ENCODE measurements at places on chromosomes 13 and 19. TPM values are rescaled to one million over a fixed set of nuclear protein-coding genes. Genes with fewer than 3 reads are reported as not detected.

Gene ISYNA1
- 52.7 TPM for total RNA-seq

DNA sequence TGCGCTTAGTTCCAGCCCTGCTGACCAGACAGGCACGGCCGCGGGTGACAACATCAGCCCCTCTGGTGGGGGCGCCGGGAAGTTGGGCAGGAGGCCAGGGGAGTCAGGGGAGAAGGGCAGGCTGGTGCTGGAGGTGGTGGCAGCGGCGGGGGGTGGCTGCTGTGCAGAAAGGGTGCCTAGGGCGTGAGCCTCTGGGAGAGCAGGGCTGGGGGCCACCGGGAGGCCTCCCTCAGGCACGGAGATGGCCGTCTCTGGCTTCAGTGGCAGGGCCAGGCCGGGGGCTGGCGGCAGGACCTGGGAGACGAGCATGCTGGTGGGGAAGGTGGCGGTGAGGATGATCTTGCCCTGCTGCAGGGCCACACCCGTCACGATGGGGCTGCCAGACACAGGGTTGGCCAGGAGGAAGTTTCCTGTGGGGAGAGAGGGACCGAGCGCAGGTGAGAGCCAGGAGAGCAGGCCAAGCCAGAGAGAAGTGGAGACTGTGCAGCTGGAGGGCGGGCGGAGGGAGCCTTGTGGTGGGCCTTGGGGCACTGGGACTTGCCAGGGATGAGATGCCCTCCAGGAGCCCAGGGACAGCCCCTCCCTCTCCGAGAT, 3.3 kb downstream of the SIX5 start:
- H3K27me3 ChIP-seq, result no peaks in the 10 kb centered on the region
- H3K4me3 ChIP-seq, result no peak overlapping the region
- H3K36me3 ChIP-seq, result no peaks in the 10 kb centered on the region
- peaks cover 47% of the 10 kb centered on the region for H3K4me1 ChIP-seq
- H3K27ac ChIP-seq, result peak overlapping the region; percentile 97
- peak; percentile 56 for DNase-seq

DNA sequence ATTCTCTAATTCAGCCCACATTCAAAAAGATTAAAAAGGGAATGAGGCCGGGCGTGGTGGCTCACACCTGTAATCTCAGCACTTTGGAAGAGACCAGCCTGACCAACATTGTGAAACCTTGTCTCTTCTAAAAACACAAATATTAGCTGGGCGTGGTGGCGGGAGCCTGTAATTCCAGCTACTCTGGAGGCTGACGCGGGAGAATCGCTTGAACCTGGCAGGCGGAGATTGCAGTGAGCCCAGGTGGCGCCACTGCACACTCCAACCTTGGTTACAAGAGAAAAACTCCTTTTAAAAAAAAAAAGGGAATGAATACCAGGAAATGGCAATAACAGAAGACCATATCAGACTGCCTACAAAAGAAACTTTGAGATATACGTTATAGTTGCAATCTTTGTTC, 1244.5 kb downstream of the PCDH9 start:
- H3K27ac ChIP-seq, result no peak overlapping the region
- no peaks in the 10 kb centered on the region for H3K36me3 ChIP-seq
- no peaks in the 10 kb centered on the region for H3K4me1 ChIP-seq
- H3K4me3 ChIP-seq, result no peak overlapping the region

DNA sequence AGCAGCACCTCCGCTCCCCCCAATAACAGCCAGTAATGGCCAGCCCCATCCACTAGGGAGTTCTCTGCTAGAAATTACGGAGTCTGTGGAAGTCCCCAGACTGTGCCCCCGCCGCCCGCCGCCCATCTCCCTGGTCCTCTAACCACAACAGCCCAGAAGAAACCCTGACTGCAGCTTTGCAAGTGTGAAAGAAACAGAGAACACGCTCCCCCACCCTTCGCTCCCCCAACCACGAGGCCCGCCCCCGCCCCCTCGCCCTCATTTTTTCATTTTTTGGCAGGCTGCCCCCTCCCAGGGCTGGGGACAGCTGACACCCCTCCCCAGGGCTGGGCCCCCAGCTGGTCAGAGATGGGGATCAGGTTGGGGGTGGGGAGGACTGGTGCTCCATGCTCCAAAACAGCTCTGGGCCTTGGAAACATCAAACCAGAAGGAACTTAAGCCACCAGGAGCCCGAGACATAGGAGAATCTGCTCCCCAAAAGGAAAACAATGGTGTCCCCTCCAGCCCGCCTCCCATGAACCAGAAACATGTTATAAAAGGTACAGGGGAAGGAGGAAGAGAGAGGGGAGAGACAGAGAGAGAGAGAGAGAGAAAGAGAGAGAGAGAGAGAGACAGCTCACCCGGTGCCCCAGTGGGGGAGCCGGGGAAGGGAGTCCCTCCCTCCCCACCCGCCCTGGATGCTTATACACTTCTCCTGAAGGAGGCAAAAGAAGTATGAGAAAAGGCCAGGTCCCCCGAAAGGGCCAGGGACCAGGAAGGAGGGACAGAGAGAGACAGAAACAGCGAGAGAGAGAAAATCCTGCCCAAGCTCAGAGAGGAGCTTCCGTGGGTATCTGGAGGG, 29.8 kb upstream of the ASF1B start:
- H3K27me3 ChIP-seq, result no peaks in the 10 kb centered on the region
- no peak for DNase-seq
- H3K27ac ChIP-seq, result no peak overlapping the region
- no peaks in the 10 kb centered on the region for H3K36me3 ChIP-seq
- H3K4me1 ChIP-seq, result no peaks in the 10 kb centered on the region

DNA sequence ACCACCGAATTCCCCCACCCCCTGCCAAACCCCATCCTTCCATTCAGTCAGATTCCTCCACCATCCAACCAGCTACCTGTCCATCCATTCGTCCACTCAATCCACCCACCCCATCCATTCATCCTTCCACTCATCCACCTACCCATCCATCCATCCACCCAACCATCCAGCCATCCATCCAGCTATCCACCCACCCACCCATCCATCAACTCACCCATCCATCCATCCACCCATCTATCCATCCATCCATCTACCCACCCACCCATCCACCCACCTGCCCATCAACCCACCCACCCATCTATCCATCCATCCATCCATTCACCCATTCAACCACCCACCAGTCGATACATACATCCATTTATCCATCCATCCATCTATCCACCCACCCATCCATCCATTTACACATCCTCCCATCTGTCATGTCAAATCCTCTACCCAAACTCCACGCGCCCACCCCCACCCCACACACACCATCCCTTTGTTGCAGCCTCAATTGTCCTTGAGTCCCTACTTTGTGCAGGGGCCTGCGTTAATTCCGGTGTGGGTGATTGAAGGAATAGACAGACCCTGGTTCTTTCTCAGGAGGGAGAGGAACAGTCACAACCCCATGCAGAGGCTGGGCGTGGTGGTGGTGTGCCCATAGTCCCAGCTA, 5.3 kb upstream of the SLC5A5 start:
- no peak for DNase-seq
- H3K4me3 ChIP-seq, result no peak overlapping the region
- H3K27ac ChIP-seq, result no peak overlapping the region
- H3K4me1 ChIP-seq, result peaks cover 22% of the 10 kb centered on the region

- no peak overlapping the region for H3K27ac ChIP-seq
- peaks cover 15% of the 10 kb centered on the region for H3K4me1 ChIP-seq
- no peaks in the 10 kb centered on the region for H3K27me3 ChIP-seq
- no peak for DNase-seq
Measured at GRCh38 chr19:51370230-51370629, 1.4 kb upstream of the CLDND2 start.

GRCh38 chr19:50992666-50993035, 8.8 kb downstream of the KLK8 start:
- H3K4me1 ChIP-seq, result no peaks in the 10 kb centered on the region
- DNase-seq, result no peak
- no peaks in the 10 kb centered on the region for H3K27me3 ChIP-seq
- no peak overlapping the region for H3K4me3 ChIP-seq
- no peak overlapping the region for H3K27ac ChIP-seq

Gene TRPM4
- 28.0 TPM for total RNA-seq

GRCh38 chr19:1243768-1244692, 2.5 kb downstream of the ATP5F1D start:
- no peaks in the 10 kb centered on the region for H3K27me3 ChIP-seq
- DNase-seq, result peak; percentile 93
- no peak overlapping the region for H3K4me3 ChIP-seq
- H3K4me1 ChIP-seq, result peaks cover 78% of the 10 kb centered on the region

Gene DCLK1
- total RNA-seq, result 8.6 TPM

Gene METTL21C
- total RNA-seq, result not detected

DNA sequence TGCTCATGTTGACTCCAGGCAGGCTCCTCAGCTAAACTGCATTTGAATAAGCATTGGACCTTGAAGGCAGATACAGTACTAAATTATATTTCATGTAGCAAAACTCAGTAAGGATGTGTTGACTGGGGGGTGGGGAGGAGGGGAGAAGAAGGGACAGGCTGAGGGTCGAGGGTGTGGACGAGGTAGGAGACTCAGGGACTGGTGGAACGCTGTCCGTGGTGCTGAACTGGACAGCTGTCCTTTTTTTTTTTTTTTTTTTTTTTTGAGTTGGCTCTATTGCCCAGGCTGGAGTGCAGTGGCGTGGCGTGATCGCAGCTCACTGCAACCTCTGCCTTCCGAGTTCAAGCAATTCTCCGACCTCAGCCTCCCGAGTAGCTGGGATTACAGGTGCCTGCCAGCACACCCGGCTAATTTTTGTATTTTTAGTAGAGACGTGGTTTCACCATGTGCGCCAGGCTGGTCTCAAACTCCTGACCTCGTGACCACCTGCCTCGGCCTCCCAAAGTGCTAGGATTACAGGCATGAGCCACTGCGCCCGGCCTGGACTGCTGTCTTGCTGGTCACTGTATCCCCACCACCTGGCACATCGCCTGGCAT, 33.2 kb upstream of the CASP14 start:
- H3K4me3 ChIP-seq, result no peak overlapping the region
- no peaks in the 10 kb centered on the region for H3K27me3 ChIP-seq
- H3K36me3 ChIP-seq, result no peaks in the 10 kb centered on the region
- H3K4me1 ChIP-seq, result no peaks in the 10 kb centered on the region
- peak; percentile 53 for DNase-seq
- no peak overlapping the region for H3K27ac ChIP-seq

Gene NFIX
- total RNA-seq, result 16.9 TPM

DNA sequence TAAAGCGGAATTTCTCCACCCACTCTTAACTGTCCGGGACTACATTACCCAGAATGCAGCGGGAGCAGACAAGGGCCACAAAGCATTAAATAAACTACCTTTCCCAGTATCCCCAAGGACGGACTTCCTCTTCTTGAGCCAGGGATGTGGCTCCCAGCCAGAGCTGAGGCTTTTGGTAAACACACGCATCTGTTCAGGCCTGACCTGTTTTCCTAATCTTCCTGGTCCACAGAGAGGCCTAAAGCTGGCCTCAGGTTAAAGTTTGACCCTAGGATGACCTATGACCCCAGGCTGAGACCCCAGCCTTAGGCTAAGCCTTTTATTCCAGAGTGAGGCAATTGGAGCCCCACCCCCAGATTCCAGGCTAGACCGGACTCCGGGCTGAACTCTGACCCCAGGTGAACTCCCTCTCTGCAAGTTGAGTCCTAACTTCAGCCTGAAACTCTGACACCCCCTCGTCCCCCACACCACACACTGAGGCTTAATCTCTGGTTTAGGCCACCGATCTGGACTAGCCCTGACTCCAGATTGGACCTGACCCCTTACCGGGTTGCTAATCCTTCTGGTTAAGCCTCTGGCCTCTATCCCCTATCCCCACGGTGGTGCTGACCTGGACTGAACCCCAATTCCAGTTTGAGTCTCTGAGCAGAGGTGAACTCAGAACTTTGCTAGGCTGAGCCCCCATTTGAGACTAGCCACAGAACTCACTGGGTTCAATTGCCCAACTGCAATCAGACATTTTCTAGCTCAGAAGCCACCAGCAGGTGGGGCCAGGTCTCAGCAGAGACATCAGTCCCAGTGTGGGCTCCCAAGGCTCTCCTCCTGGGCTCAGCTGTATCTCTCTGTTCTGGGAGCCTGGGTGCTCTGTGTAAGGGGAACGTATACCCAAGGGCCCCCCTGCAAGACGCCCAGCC, 750 bp upstream of the GPR108 start:
- peaks cover 2% of the 10 kb centered on the region for H3K36me3 ChIP-seq
- H3K27ac ChIP-seq, result peak overlapping the region; percentile 95
- peak; percentile 100 for DNase-seq
- no peaks in the 10 kb centered on the region for H3K27me3 ChIP-seq
- H3K4me1 ChIP-seq, result peaks cover 43% of the 10 kb centered on the region

- DNase-seq, result peak; percentile 57
- no peak overlapping the region for H3K4me3 ChIP-seq
- no peaks in the 10 kb centered on the region for H3K36me3 ChIP-seq
- H3K27ac ChIP-seq, result no peak overlapping the region
Measured at GRCh38 chr19:591099-591958, 1.6 kb downstream of the HCN2 start.

GRCh38 chr13:72253754-72254153, 386.8 kb upstream of the DACH1 start:
- no peak for DNase-seq
- no peak overlapping the region for H3K27ac ChIP-seq
- no peaks in the 10 kb centered on the region for H3K4me1 ChIP-seq

GRCh38 chr19:10163536-10163935, 31.2 kb downstream of the DNMT1 start:
- no peak overlapping the region for H3K4me3 ChIP-seq
- H3K36me3 ChIP-seq, result peaks cover 9% of the 10 kb centered on the region
- no peak for DNase-seq
- H3K4me1 ChIP-seq, result no peaks in the 10 kb centered on the region
- H3K27ac ChIP-seq, result no peak overlapping the region

GRCh38 chr13:21875116-21875515, 204.2 kb downstream of the FGF9 start:
- H3K27me3 ChIP-seq, result no peaks in the 10 kb centered on the region
- no peak for DNase-seq
- no peak overlapping the region for H3K4me3 ChIP-seq
- H3K4me1 ChIP-seq, result peaks cover 6% of the 10 kb centered on the region

GRCh38 chr13:23383151-23383550, 50.4 kb downstream of the SACS start:
- no peaks in the 10 kb centered on the region for H3K27me3 ChIP-seq
- DNase-seq, result no peak
- H3K4me1 ChIP-seq, result no peaks in the 10 kb centered on the region
- no peaks in the 10 kb centered on the region for H3K36me3 ChIP-seq
- H3K4me3 ChIP-seq, result no peak overlapping the region

Gene COMP
- 6.0 TPM for total RNA-seq

- H3K4me1 ChIP-seq, result no peaks in the 10 kb centered on the region
- H3K36me3 ChIP-seq, result no peaks in the 10 kb centered on the region
- no peak for DNase-seq
- H3K4me3 ChIP-seq, result no peak overlapping the region
- no peak overlapping the region for H3K27ac ChIP-seq
Measured at GRCh38 chr19:43956827-43957226, 5.8 kb downstream of the ZNF221 start.

- peaks cover 20% of the 10 kb centered on the region for H3K4me1 ChIP-seq
- no peak for DNase-seq
- H3K36me3 ChIP-seq, result no peaks in the 10 kb centered on the region
- no peak overlapping the region for H3K27ac ChIP-seq
Measured at GRCh38 chr13:100440751-100441425, 147.7 kb downstream of the GGACT start.

Gene SARS2
- total RNA-seq, result 34.6 TPM

- H3K4me1 ChIP-seq, result peaks cover 100% of the 10 kb centered on the region
- no peaks in the 10 kb centered on the region for H3K36me3 ChIP-seq
- no peak overlapping the region for H3K4me3 ChIP-seq
- DNase-seq, result peak; percentile 85
- H3K27ac ChIP-seq, result peak overlapping the region; percentile 98
Measured at GRCh38 chr19:38666663-38667511, 19.4 kb downstream of the ACTN4 start.

- H3K4me1 ChIP-seq, result no peaks in the 10 kb centered on the region
- H3K27me3 ChIP-seq, result no peaks in the 10 kb centered on the region
- no peak overlapping the region for H3K4me3 ChIP-seq
- no peaks in the 10 kb centered on the region for H3K36me3 ChIP-seq
Measured at GRCh38 chr13:77728265-77729125, 31.0 kb downstream of the SLAIN1 start.

Measured in body of pancreas (tissue), 4 donors.